NCI-H226 (cell line): ENCODE measurements at places on chromosomes 5 and 9.

DNA sequence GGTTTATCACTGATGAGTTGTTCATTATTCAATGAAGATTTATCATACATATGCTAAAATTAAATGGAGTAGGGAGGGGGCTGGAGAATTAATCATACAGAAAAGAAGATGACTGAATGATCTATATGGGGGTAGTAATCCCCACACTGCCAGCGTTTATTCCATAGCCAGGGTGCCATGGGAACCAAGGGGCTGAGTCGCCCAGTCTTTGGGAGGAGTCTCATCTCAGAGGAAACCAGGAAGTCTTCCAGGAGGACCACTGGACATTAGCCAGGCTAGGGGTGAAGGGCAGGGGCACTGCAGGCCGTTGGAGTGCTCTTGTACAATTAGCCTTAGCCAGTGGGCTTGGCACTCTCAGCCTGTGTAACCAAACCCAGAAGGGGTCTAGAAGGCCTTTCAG, 226.5 kb downstream of the ARL15 start:
- DNase-seq = peak; percentile 31

GRCh38 chr9:9341203-9341602, 1271.6 kb downstream of the PTPRD start:
- no peak for DNase-seq

- DNase-seq = no peak
These were observed 143.3 kb upstream of the LMX1B start for GRCh38 chr9:126470241-126470993.

- no peak for DNase-seq
These were observed 283.8 kb downstream of the NTRK2 start for GRCh38 chr9:84953252-84953773.

- no peak for DNase-seq
These were observed 131.1 kb upstream of the PHYKPL start for GRCh38 chr5:178363501-178364325.

DNA sequence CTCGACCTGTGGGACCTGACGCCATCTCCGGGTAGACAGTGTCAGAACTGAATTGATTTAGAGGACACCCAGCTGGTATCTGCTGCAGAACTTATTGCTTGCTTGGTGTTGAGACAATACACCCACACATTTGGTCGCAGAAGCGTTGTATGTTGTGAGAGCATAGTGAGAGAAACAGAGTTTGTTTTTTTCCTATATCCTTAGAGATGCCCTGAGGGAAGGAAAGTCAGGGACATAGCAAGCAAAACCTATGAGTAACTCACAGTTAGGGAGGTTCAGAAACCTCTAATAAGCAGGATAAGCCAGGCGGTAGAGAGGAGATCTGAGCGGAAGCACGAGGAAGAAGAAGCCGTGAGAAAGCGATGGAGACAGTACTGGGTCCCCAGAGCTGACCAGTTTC, 59.8 kb downstream of the PTCD2 start:
- peak; percentile 46 for DNase-seq

GRCh38 chr9:18824095-18824666, 208.8 kb downstream of the SAXO1 start:
- no peak for DNase-seq

GRCh38 chr9:70218767-70219166, 40.0 kb upstream of the SMC5 start:
- no peak for DNase-seq

DNA sequence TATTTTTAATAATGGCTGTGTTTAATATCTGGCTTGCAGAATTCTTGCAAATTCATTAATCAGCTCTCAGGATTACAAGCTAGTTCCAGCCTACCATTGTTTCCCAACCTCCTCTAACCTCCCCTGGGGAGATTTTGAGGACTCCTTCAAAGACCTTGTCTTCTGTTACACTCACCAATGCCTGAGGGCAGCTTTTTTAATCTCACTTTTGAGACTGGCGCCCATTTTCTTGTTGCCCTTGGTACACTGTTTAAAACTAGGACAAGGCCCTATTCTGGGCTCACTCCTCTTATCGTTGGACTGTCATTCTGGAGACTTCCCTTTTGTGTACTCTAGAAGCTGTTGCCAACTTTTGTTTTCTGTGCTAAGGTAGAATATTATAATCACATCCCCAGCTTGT, 13.6 kb upstream of the EQTN start:
- DNase-seq = no peak

GRCh38 chr9:37617832-37618231, 25.4 kb upstream of the TOMM5 start:
- DNase-seq = peak; percentile 80

GRCh38 chr9:93669116-93669957, 93.0 kb downstream of the PHF2 start:
- DNase-seq = no peak

GRCh38 chr5:81165493-81166119, 67.5 kb upstream of the CKMT2 start:
- peak; percentile 81 for DNase-seq

- no peak for DNase-seq
These were observed 15.0 kb upstream of the HSPB3 start for GRCh38 chr5:54440456-54440893.

DNA sequence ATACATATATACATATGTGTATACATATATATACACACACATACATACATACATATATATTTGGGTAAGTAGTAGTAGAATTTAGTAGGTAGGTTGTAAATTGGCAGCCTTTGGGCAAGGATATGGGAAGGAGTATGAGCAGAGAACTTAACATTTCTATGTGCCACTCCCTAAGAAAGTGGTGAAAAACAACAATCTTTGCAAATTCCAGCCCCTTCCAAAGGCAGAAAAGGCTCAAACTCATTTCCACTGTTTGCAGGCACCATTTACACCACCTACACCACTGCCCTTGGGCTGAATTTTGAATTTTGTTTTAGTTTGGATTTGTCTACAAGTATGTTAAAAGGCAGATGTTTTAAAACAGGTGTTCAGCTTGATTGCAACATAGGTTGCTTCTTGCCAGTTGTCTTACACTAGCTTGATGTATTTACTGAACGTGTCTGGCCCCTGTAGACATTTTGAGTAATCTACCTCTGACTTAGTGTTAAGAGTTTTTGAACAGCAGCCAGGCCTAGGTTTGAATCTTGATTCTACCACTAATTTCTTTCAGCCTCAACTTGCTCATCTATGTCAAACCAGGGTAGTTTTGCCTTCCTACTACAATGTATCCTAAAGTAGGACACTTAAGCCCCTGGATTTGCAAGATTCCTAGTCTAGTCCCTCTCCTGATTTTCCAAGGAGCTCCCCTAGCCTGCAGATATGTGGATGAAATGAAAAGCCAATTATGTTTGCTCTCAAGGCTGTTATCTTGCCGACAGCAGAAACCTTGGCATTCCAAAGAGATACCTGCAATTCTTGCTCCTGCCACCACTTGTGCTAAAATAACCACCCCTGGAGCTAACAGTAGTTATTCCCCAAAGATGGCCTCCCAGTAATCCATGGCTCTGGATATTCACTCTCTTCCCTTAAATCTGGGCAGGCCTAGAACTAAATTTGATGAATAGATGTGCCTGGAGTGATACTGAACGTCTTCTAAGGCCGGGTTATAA, 156.2 kb upstream of the SLC44A1 start:
- DNase-seq = peak; percentile 28

DNA sequence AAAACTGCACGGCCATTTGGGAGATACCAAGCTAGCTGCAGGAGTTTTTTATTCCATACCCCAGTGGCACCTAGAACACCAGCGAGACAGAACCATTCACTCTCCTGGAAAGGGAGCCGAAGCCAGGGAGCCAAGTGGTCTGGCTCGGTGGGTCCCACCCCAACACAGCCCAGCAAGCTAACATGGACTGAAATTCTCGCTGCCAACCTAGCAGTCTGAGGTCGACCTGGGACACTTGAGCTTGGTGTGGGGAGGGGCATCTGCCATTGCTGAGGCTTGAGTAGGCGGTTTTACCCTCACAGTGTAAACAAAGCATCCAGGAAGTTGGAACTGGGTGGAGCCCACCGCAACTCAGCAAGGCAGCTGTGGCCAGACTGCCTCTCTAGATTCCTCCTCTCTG, 108.9 kb upstream of the CHD1 start:
- no peak for DNase-seq

- peak; percentile 23 for DNase-seq
These were observed 555.3 kb upstream of the ARRDC3 start for GRCh38 chr5:91938441-91938840.

DNA sequence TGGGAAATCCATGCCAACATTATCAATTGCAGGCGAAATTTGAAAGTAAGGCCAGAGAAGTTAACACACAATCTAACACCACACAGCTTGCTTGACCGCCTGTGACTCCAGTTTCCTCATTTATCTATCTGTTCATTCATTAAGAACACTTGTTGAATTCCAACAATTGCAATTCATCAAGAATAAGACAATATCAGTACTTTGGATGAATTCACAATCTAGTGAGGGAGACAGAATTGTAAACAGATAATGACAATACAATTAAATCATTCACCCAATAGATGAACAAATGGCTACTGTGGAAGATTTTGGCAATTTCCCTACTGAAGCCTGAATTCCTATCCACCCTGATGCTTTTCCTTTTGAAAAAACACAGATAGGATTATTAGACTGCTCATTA, 181.6 kb downstream of the TRIM36 start:
- no peak for DNase-seq

- no peak for DNase-seq
These were observed 27.2 kb downstream of the NCBP1 start for GRCh38 chr9:97660847-97661246.

- no peak for DNase-seq
These were observed 9.4 kb upstream of the PLCXD3 start for GRCh38 chr5:41519801-41520200.

GRCh38 chr5:13658761-13659160, 285.7 kb downstream of the DNAH5 start:
- DNase-seq = no peak

DNA sequence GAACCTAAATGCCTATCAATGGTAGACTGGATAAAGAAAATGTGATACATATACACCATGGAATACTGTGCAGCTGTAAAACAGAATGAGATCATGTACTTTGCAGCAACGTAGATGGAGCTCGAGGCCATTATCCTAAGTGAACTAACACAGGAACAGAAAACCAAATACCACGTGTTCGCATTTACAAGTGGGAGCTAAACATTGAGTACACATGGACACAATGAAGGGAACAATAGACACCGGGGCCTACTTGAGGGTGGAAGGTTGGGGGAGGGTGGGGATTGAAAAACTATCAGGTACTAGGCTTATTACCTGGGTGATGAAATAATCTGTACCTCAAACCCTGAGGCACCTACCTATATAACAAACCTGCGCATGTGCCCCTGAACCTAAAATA, 22.4 kb upstream of the DEPDC1B start:
- no peak for DNase-seq

- no peak for DNase-seq
These were observed 37.4 kb upstream of the SSBP2 start for GRCh38 chr5:81788329-81788728.

DNA sequence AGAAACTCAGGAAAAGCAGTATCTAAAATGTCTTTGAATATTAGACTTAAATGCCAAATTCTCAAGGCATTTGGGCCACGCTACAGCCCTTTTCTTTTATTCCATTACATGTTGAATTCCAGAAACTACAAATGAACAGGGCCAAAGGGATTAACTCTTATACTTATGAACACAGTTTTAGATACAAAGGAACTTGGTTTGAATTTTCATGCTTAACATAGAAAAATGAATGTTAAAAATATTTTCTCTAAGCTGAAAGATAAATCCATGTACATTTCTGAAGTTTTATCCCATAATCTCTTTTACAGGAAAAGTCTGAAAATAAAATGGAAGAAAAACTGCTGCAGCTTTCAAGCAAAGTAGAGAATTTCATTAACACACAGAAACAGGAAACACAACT, 56.8 kb downstream of the FAM81B start:
- no peak for DNase-seq

- DNase-seq = no peak
These were observed 71.0 kb upstream of the ST8SIA4 start for GRCh38 chr5:100974082-100974481.

DNA sequence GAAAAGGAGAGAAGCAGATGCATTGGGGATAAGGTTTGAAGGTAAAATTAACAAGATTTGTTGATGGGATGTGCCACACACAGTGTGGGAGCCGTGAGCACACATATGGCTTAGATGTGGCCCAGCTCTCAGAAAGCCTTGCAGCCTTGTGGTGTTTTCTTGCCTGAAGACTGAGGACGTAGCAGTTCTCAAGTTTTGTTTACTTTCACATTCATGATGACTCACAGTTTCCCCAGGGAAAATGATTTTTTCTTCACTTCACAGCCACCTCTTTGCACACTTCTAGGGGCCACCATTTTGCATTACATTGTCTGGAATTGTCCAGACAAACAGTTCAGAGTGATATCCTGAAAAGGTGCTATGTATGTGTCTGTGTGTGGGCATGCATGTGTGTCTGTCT, 126.2 kb downstream of the BASP1 start:
- DNase-seq = peak; percentile 40

DNA sequence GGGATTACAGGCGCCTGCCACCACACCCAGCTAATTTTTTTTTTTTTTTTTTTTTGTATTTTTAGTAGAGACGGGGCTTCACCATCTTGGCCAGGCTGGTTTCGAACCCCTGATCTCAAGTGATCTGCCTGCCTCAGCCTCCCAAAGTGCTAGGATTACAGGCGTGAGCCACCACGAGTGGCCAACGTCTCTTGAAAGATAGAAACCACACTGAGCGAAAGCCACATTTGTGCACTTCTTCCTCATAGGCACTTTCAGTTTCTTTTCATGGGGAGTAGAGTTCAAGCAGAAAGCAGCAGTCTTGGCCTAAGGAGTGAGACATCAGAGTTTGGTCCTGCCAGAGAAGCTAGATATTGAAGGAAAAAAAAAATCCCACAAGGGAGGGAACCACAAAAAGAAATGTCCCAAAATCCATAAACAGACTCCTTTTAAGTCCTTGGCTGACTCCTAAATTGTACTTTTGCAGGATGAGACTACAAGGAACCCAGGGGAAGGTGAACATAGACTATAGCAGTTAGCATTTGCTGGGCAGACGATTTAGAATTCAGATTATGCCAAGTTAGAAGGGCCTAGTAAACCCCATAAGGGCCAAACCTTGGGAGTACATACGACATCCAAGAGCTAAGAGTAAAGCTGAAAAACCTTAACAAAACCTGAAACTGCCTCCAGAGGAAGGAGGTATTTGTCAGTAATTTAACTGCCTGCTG, 43.9 kb upstream of the GLIPR2 start:
- DNase-seq = no peak

- DNase-seq = peak; percentile 8
These were observed 267.6 kb downstream of the SPOCK1 start for GRCh38 chr5:137231540-137231939.

- no peak for DNase-seq
These were observed 1143.8 kb downstream of the MAT2B start for GRCh38 chr5:164649266-164649665.

DNA sequence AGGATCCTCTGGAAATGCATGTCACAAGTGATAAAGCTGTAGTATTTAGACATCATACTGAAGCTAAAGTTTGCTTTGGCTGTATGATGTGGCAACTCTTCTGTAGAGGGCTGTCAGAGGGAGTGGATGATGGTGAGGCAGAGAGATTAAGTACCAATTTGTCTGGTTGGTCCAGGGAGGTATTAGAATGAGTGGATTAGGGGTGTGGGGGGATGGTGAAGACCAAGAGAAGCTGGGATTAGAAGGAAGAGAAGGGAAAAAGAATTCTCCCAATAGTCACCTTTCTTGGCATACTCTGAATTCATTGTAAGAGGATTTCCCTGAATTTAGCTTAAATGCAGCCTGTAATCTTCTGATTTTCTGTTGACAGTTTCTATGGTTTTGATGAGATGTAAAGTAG, 3.6 kb downstream of the PCDHAC2 start:
- no peak for DNase-seq

- DNase-seq = peak; percentile 61
These were observed 76.7 kb downstream of the SVEP1 start for GRCh38 chr9:110502842-110503241.

GRCh38 chr5:9533562-9534364, 12.1 kb downstream of the SEMA5A start:
- no peak for DNase-seq
